ENCODE measurements at places on chromosomes 5 and 9.

DNA sequence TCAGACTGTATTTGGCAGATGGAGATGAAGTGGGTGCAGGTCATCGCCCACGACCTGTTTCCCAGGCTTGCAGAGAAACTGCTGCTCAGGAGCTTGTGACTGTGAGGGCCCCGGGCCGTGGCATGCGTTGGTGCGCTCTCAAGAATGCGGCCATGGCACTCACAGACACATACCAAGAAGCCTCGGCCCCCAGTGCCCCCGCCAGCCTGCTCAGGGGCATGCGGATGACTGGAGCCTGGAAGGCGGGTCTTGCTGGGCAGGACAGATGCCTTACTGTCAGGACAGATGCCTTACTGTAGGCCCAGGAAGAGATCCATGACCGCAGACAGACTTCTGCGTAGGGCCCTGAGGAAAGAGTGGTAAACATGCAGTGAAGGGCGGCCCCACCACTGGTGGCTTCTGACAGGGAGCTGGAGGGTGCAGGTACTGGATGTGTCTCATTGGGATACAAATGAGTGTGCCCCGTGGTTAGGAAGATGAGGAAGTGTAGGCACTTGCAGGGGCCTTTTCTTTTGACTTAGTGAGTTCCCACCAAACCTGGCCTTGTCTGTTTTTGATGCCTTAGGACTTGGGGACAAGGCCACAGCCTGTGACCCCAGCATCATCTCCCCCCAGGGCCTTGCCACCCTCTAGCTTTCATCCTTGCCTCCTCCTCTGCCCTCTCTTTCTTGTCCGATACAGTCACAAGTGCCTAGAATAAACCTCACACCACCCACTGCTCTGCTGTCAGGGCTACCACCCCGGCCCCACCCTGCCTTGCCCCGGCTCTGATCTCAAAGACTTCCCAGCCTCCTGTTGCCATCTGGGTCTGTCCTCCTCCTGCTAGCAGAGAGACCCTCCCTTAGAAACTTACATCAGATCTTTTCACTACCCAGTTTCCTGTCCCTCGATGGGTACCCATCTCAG is 68.8 kb upstream of the ABL1 start:
- DNase-seq, result no peak

- DNase-seq, result no peak
These were observed 149.0 kb downstream of the SSBP2 start for GRCh38 chr5:81601919-81602318.

GRCh38 chr5:141623186-141623585 is 4.4 kb upstream of the DIAPH1 start:
- DNase-seq, result no peak

DNA sequence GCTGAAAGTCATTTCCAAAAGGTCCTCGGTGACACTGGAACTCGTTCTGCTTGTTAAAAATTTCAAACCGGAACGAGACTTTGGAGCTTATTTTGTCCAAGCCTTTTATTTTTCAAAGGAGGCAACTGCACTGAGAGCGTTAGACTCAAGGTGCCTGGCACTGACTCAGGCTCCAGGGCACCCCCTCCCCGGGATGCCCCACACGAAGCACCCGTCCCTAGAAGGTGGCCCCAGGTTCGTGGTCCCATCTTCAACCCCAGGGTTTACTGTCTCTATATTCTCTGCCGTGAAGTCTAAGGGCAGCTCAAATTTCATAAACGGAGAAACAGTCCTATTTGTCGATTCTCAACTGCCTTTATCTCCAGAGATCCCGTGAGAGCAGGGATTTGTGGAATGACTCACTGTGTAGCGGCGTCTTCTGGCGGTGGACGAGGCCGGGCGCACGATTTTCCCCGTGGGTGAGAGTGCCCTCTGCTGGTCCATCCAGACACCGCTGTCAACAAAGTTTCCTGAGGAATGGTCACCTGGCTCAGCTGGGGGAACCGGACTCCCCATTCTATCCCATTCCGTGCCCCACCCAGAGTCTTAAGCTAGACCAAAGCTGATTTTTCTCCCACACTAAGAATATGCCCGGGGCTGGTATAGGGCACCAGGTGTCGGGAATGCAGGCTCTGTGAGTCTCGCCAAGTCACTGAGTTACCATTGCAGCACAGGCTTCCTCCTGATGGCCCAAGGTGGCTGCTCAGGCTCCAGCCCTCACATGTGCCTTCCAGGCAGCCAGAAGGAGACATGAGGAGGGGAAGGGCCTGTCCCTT is 27.1 kb upstream of the SLC6A19 start:
- DNase-seq, result peak; percentile 29

- DNase-seq, result no peak
These were observed 26.3 kb downstream of the SLC28A3 start for GRCh38 chr9:84314306-84314705.

DNA sequence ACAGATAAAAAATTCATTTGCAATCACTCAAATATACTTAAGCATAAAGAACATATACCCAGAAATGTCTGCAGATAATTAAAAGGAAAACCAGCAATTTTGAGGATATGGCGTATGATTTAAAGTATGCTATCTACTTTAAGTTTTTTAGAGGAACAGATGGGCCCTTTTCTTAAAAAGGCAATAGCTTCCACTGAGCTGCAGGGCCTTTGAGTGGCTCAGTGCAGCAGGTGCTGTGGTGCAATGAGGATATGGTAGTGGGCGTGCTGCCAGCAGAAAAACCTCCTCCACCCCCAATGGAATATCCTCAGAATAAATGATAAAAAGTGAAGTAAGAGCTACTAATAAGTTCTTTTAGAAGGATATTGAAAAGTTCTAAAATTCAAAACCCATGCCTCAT is 814.5 kb downstream of the MTRR start:
- no peak for DNase-seq

DNA sequence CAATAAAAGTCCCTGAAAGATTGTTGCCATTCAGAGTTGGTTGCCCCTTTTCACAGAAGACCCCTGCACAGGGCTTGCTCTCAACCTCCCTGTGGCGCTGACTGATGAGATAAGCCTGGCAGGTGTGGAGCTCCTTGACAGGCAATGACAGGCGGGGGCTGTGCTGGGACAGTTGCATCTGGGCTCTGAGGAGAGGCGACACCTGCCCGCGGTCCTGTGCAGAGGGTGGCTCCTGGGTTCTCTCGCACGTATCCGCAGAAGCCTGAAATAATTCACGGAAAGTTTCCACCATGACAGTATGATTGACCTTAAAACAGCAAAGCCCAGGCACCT is 19.8 kb upstream of the EXOC3 start:
- DNase-seq, result no peak

DNA sequence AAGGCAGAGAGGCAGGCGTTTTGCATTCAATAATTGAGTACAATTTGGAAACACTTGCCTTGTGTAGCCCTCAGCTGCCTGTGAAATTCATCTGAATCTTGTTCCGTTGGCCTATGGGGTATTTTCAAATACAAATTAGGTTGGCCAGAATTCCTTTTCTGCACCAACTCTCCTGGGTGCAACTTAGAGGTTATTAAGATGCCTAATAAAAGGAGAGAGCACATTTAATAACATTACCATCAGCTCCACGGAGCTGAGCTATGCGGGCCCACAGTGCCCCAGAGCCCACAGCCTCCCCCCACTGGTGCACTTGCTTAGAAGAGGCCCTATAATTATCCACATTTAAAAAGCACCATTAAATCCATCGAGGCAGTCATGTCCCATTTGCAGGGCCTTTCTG is 367.6 kb upstream of the CLINT1 start:
- no peak for DNase-seq

- DNase-seq, result no peak
These were observed 124.8 kb upstream of the IRX4 start for GRCh38 chr5:2007496-2007877.

GRCh38 chr5:160799184-160799583 is 52.8 kb downstream of the ATP10B start:
- DNase-seq, result no peak

DNA sequence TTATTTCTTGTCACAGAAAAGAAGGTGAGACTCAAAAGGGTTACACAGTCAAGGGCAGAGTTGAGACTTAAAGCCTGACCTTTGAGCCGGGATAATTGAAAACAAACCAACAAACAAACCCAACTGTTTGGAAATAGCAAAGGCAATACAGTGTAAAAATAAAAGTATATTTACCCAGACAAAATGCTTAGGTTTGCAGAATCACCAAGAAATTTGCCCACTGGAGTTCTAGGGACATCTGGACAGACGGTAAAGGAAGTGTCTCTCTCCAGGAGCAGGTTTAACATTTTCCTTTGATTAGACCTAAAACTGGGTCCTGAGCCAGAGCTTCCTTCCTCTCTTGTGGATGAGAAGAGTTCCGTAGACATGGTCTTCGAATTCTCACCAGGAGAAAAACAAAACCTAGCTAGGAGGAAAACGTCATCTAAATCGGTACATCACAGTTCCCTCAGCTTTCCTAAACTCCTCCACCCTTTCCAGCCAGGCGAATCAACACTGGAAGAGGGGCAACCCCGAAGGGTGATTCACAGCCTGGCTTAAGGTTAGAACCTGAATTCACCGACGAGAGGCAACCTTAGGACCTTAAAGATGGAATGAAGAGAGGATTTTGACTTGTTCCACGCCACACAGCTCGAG is 673 bp downstream of the CDC25C start:
- DNase-seq, result no peak

DNA sequence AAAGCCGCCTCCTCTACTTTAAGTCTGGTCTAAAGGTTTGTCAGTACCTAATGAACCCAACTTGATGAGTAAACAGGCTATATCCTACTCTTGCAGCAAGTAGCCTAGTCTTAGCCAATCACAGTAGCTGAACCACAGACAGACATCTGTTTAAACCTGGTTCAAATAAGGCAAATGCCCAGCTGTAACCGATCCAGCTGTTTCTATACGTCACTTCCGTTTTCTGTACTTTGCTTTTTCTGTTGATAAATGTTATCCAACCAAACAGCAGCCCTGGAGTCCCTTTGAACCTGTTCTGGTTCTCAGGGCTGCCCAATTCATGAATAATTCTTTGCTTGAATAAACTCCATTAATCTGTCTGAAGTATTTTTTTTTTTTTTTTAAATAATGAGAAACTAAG is 76.9 kb upstream of the EQTN start:
- DNase-seq, result no peak

GRCh38 chr5:94906750-94907149 is 288.3 kb downstream of the SLF1 start:
- DNase-seq, result no peak

DNA sequence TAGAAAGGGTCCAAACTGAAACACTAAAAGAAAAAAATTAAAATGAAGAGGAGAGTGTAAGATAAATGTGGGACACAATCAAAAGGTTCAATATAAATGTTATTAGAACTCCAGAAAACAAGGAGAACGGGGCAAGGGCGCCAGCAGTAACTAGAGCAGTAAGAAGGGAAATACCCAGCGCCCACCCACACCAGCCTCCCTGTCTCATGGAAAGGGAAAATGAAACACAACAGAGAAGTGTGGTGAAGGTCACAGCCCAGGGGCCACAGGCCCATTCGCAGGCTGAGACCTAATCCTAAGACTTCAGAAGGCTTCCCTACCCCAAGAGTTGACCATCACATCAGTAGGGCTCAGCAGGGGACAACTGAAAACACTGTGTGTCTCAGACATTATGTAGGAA is 45.8 kb upstream of the CLK4 start:
- DNase-seq, result no peak

DNA sequence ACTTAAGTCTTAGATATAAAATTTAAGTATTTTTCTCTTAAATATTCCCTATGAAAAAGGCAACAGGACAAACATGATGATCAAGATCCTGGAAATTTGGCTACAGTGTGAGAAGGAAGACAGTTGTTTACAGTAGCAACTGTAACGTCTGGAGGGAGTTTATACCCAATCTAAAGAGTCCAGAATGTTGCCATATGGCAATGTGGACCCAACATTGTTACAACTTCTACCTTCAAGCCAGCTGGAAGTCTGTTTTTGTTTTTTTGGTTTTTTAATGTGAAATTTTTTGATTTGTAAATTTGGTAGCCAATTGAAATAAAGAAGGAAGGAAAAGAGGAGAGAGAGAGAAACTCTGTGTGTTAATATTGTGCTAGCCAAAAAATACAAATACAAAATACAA is 233.4 kb downstream of the CHSY3 start:
- DNase-seq, result no peak

GRCh38 chr5:142403583-142403982 is 78.8 kb upstream of the SPRY4 start:
- no peak for DNase-seq

GRCh38 chr9:86069206-86069869 is 30.0 kb downstream of the GOLM1 start:
- DNase-seq, result no peak

GRCh38 chr9:124251605-124252378 is 6.0 kb upstream of the NEK6 start:
- no peak for DNase-seq

DNA sequence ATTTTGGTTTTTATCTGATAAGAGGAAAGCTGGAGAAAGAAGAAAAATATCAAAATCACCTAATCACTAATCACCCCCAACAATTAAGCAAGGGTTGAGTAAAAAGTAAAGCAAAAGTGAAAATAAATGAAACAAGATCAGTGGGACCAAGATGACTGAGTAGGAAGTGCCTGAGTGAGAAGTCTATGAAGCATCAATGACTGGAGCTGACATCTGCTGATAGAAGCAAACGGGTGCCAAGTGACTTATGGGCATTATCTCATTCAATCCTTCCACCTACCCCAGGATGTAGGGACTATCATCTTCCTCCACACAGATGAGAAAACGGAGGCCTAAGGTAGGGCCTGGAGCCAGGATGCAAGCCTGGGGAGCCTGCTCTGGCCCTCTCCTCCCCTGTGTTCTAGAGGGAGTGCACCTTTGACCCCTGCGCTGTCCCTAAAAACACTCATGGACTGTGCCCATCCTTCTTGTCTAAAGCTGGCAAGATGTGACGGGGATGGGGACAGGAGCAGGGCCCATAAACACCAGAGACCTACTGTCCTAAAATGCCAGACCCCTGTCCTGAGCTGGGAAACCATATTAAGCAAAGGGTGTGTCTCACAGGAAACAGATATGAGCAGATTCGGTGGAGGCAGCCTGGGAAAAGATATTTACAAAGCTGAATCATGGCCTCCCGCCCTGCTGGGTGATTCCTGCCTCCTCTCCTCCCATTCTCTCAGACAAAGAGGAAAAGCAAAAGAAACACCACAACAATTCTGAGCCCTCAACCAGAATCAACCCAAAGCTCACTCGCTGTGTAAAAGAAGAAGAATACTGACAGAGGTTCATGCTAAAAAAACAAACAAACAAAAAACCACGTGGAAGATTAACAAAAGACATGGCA is 116.0 kb downstream of the AUH start:
- no peak for DNase-seq

DNA sequence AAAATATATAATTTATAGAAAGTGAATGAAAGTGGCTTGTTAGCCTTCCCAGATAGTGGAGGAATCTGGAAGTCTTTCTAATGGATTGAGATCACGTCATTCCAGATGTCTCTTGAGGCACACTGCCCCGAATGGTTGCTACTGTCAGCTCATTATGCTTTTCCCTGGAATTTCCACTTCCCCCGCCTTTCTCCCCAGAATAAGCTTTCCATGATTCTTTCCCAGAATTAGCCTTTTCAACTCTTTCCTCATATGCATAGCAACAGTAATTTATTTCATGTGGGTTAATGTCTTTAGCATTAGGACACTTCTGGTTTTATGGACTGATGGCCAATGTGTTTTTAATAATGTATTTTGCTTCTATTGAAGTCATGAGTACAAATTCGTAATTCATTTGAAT is 81.5 kb downstream of the PALM2AKAP2 start:
- no peak for DNase-seq

Data from stimulated activated CD8-positive, alpha-beta memory T cell treated with anti-CD3 and anti-CD28 coated beads, Interleukin-4, amount 100 ng/mL, for 24 hours (primary cell).